Posterior cingulate gyrus (tissue), 11 donors: ENCODE measurements at places on chromosomes 3 and 15.

- DNase-seq = no peak
These were observed 22.6 kb downstream of the RASGRF1 start for GRCh38 chr15:79067969-79068368.

DNA sequence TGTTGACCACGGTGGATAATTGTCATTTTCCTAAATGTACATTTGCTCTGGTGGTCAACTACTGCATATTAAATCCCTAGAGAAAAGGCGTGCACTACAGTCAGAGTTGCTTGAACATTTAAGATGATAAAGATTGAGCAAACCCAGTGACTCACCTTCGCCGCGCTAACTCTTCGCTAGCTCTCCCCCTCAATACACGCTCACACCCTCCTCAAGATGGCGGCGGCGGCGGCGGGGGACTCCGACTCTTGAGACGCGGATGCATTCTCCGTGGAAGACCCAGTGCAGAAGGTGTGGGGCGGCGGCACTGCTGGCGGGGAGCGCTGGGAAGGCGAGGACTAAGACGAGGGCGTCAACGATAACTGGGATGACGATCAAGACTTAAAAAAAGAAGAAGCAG, 79.8 kb upstream of the PFN2 start:
- DNase-seq = no peak

GRCh38 chr3:8530581-8530980, 29.0 kb downstream of the LMCD1 start:
- DNase-seq = no peak

DNA sequence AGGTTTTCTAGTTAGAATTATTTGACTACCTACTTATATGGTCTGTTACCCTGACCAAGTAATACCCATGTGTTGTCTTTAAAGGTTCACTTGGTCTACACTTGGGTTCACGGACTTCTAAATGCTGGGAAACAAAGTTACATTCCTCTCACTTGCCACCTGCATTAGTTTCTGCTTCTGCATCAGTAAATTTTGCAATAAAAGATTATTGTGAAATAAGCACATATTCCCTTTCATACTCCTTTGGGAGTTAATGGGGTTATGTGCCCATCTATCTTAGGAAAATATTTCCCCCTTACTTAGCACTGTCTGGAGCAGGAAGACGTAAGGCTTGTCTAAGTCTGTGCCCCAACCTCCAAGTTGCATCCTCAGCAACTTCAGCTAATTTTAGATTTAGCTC, 160.7 kb downstream of the FRMD5 start:
- no peak for DNase-seq

- no peak for DNase-seq
These were observed 2.3 kb downstream of the PLEKHO2 start for GRCh38 chr15:64843991-64844390.
